Osteoblast (primary cell): ENCODE measurements at places on chromosomes 2 and 18. TPM values are rescaled to one million over a fixed set of nuclear protein-coding genes. Genes with fewer than 3 reads are reported as not detected.
A peak's percentile ranks its signal among the peaks of the same experiment; 100 is the strongest.

DNA sequence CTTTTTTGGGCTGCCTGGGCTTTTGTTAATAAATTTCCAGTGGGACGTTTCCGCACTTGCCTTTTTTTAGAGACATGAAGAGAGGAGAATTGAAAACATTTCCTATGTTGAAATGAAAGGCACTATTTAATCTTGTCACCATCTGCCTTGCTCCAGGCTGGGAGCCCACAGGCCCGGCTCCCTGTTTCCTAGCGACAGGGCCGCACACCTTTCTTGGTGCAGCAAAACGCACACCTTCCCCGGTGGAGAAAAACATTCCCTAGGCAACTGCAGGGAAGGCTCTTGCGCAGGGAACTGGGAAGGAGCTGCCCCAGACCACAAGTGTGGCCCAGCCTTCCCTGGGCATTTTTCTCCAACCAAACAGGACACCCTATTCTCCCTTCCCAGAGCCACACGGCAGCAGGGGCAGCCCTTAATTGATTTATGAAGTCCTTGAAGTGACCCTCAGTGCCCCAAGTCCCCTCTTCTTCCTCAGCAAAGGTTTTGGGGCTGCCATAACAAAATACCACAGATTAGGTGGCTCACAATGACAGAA, 132.9 kb upstream of the MSH6 start:
- H3K4me3 ChIP-seq: no peak overlapping the region
- H3K27ac ChIP-seq: no peak overlapping the region
- H3K36me3 ChIP-seq: no peaks in the 10 kb centered on the region
- H3K4me1 ChIP-seq: no peaks in the 10 kb centered on the region
- DNase-seq: peak; percentile 18

- H3K4me1 ChIP-seq: no peaks in the 10 kb centered on the region
- H3K4me3 ChIP-seq: no peak overlapping the region
- no peaks in the 10 kb centered on the region for H3K27me3 ChIP-seq
- DNase-seq: no peak
These were observed 146.9 kb downstream of the TDRD15 start for GRCh38 chr2:21270708-21271122.

- H3K4me3 ChIP-seq: no peak overlapping the region
- H3K4me1 ChIP-seq: peaks cover 5% of the 10 kb centered on the region
- H3K36me3 ChIP-seq: no peaks in the 10 kb centered on the region
- H3K27ac ChIP-seq: no peak overlapping the region
- DNase-seq: no peak
These were observed 22.7 kb downstream of the MGAT5 start for GRCh38 chr2:134276381-134277172.

DNA sequence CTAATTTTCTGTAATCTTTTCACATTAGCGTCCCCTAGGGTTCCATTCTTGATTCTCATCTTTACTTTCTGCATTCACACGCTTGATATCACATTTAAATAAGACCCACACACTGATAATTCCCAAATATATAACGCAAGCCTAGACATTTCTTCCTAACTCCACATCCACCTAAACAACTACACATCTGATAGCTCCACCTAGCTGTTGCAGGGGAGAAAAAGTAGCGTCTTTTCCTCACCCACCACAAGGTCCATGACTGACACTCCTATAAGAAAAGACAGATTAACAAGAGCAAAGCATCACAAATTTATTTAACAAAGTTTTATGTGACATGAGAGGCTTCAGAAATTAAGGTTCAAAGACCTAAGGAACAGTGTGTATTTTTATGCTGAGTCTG, 862.2 kb upstream of the DDX18 start:
- no peak overlapping the region for H3K4me3 ChIP-seq
- no peaks in the 10 kb centered on the region for H3K4me1 ChIP-seq
- no peaks in the 10 kb centered on the region for H3K36me3 ChIP-seq
- DNase-seq: no peak

GRCh38 chr2:73937103-73937885, 10.6 kb downstream of the DGUOK start:
- H3K4me3 ChIP-seq: no peak overlapping the region
- H3K4me1 ChIP-seq: peaks cover 36% of the 10 kb centered on the region
- no peaks in the 10 kb centered on the region for H3K27me3 ChIP-seq
- peaks cover 21% of the 10 kb centered on the region for H3K36me3 ChIP-seq

GRCh38 chr2:168345601-168346000, 98.2 kb upstream of the STK39 start:
- H3K27me3 ChIP-seq: no peaks in the 10 kb centered on the region
- H3K27ac ChIP-seq: no peak overlapping the region
- no peaks in the 10 kb centered on the region for H3K36me3 ChIP-seq

GRCh38 chr2:145598434-145598833, 1078.5 kb upstream of the ZEB2 start:
- no peak overlapping the region for H3K4me3 ChIP-seq
- no peak for DNase-seq
- H3K4me1 ChIP-seq: peaks cover 40% of the 10 kb centered on the region
- no peaks in the 10 kb centered on the region for H3K36me3 ChIP-seq
- peak overlapping the region; percentile 65 for H3K27ac ChIP-seq

GRCh38 chr18:31206787-31207381, 44.2 kb upstream of the DSC1 start:
- no peak overlapping the region for H3K4me3 ChIP-seq
- H3K36me3 ChIP-seq: no peaks in the 10 kb centered on the region
- no peak overlapping the region for H3K27ac ChIP-seq
- no peaks in the 10 kb centered on the region for H3K4me1 ChIP-seq

DNA sequence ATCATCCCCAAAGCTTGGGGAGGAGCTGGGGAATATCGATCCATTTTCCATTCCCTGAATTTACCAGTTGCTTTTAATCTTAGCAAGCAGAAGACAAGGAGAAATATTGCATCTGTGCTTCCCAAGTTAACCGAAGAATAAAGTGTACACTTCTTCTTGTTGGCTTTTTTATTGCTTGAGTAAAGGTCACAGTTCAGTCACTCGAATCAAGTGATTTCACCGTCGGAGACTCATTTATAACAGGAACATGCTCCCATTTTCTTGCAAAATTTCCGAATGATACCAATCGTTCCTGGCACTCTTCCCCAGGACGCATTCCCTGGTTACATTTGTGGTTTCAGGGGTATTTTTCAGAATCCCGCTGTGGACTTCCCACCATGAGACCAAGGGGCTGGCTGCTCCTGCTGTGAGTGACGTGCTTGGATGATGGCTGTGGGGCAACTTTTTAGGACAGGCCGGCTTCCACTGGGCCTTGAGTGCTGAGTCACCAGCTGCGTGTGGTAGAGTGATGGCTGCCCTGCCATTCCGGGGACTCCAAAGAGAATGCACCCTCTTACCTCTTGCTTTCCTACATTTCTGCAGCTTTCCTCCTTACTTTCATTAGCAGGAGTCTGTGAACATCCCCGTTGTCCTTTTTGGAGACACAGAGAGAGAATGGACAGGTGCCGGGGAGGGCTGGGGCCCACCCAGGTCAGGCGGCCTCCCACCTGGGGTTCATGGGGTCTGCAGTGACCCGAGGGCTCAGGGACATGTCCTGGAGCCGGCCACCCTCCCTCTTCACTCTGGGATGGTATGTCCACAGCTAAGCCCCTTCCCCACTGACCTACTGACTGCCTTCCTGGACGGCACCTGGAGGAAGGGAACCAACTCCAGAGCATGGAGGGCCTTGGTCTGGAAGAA, 60.7 kb upstream of the HDAC4 start:
- no peaks in the 10 kb centered on the region for H3K4me1 ChIP-seq
- peak; percentile 32 for DNase-seq
- no peak overlapping the region for H3K4me3 ChIP-seq
- H3K27me3 ChIP-seq: no peaks in the 10 kb centered on the region
- H3K36me3 ChIP-seq: no peaks in the 10 kb centered on the region

DNA sequence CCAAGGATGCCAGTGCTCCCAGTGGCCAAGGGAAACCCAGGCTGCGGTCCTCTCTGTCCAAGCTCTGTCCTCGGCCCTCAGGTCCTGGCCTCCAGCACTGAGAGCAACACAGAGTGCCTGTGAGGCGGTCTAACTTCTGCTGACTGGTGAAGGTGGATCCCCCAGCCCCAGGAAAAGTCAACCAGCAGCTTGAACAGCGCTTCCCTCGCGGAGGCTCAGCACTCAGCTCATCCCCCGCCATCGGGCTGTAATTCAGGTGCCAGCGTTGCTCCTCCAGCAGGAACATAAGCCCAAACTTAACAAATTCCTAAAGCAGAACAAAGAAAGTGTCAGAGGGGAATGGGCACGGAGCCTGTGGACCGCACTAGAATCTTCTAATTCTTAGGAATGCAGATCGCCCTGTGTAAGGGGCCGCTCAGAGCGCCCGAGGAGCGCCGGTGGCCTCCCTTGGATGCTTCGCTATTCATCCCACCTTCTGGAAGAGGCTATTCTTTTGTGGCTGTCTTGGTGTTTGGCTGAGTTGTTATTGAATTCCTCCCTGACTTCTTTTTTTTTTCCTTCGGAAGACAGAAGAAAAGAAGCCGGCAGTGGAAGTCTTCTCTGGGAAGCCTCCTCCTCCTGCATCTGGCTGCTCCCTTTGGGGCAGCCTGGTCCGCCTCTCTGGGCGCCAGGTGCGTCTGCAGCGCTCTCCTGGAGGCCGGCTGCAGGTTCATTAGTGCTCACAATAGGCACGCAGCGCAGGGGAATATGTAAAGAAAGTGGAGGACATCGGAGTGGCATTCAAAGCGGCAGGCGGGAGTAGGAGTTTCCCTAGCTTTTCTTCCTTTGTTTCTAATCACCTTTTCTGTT, 905.6 kb downstream of the TSN start:
- H3K27ac ChIP-seq: no peak overlapping the region
- no peak overlapping the region for H3K4me3 ChIP-seq
- H3K36me3 ChIP-seq: no peaks in the 10 kb centered on the region
- peaks cover 8% of the 10 kb centered on the region for H3K27me3 ChIP-seq

- H3K27me3 ChIP-seq: no peaks in the 10 kb centered on the region
- no peak overlapping the region for H3K4me3 ChIP-seq
- DNase-seq: peak; percentile 82
- no peaks in the 10 kb centered on the region for H3K36me3 ChIP-seq
- peaks cover 6% of the 10 kb centered on the region for H3K4me1 ChIP-seq
These were observed 8.4 kb downstream of the MYOM1 start for GRCh38 chr18:3211236-3211992.

GRCh38 chr2:240507778-240508251, 50.0 kb downstream of the ANKMY1 start:
- DNase-seq: peak; percentile 65
- H3K27ac ChIP-seq: no peak overlapping the region
- H3K27me3 ChIP-seq: no peaks in the 10 kb centered on the region
- no peaks in the 10 kb centered on the region for H3K4me1 ChIP-seq
- no peak overlapping the region for H3K4me3 ChIP-seq

DNA sequence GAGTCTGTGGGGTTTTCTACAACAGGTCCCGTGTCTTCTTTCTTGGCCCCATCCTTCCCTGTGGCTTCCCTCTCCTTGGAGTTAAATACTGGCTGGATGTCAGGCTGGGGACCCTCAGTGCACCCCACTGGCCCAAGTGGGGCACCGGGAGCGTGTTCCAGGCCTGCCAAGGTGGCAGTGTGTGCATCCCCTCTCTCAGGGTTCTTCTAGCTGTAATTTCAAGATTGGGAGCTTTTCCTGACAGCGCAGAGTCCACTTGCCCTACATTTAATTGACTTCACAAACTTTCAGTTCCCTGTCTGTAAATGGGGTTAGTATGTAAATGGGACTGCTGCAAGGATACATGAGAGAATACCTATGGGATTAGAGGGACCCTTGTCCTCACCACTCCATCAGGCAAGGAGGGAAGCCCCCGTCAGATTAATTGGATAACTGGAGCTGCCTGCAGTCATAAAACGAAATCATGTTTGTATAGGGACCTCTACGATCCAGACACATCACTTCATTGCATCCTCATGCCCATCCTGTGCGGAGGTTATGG, 66.6 kb downstream of the IL1R2 start:
- H3K4me3 ChIP-seq: no peak overlapping the region
- H3K27me3 ChIP-seq: no peaks in the 10 kb centered on the region
- no peak for DNase-seq
- H3K36me3 ChIP-seq: no peaks in the 10 kb centered on the region
- peaks cover 31% of the 10 kb centered on the region for H3K4me1 ChIP-seq
- H3K27ac ChIP-seq: no peak overlapping the region

DNA sequence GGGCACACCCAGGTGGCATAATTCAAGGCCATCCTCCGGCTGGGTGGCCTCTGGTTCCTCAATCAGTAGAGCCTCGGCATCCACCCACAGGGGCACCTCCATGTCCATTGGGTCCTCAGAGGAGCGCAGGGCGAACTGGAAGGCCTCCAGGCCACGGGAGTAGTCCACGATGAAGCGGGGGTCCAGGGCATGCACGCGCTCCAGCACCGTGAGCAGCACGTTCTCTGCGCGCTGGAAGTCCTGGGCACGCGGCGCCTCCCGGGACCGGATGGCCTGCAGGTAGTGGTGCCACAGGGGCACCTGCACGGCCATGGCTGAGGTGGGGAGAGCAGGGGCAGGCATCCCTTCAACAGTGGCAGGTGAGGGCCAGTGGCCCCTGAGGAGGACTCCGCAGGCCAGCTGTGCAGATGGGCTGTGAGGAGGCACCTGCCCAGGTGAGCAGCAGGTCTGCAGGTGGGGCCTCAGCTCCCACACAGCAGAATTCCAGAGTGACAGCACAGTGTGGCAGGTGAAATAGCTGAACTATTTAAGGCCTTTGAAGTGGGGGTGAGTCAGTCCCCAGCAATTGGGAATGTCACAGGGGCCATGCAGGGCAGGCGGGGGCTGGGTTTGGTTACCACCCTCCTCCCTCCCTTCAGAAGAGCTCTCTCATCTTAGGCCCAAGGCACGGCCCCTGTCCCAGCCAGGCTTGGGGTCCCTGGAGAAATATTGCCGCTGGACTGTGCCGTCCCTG, at the start of gene MAB21L4:
Gene MAB21L4, minus strand, starts transcription at position 501 of the 733 bp plus-strand sequence. Its CDS starts 159 bp downstream, at position 342.
- H3K27me3 ChIP-seq: no peaks in the 10 kb centered on the region
- H3K4me1 ChIP-seq: no peaks in the 10 kb centered on the region
- no peak within 1 kb of the TSS for H3K27ac ChIP-seq
- H3K36me3 ChIP-seq: no peaks in the 10 kb centered on the region
- no peak within 1 kb of the TSS for H3K4me3 ChIP-seq

DNA sequence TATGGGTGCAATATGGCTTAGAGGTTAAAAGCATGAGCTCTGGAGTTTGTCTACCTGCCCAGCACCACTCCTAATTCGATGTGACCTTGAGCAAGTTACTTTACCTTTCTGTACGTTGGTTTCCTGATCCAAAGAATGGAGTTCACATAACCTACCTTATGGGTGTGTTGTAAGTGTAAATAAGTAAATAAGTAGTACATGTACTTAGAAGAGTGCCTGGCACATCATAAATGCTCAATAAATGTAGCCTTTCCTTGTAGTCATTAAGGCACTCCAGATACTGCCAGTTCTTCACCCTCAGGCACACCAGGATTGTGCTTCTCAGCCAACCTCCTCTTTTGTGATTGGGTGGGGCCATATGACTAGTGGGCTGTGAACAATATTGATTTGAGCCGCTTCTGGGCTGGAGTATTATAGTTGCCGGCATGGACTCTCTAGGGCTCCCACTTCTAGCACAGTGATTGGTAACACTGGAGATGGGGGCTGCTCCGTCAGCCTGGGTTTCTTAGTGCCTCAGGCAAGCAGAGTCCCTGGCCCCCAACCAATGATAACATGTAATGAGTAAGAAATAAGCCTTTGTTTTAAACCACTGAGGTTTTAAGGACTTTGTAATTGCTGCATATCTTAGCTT, 101.7 kb upstream of the NOSTRIN start:
- H3K4me1 ChIP-seq: peaks cover 6% of the 10 kb centered on the region
- H3K4me3 ChIP-seq: no peak overlapping the region
- no peaks in the 10 kb centered on the region for H3K36me3 ChIP-seq
- DNase-seq: peak; percentile 81

- H3K4me1 ChIP-seq: peaks cover 15% of the 10 kb centered on the region
- no peaks in the 10 kb centered on the region for H3K27me3 ChIP-seq
- no peak overlapping the region for H3K27ac ChIP-seq
- no peaks in the 10 kb centered on the region for H3K36me3 ChIP-seq
- H3K4me3 ChIP-seq: no peak overlapping the region
These were observed 14.9 kb upstream of the SNED1 start for GRCh38 chr2:240983361-240983995.

GRCh38 chr18:26134107-26134506, 438 bp downstream of the PSMA8 start:
- no peaks in the 10 kb centered on the region for H3K4me1 ChIP-seq
- no peak overlapping the region for H3K4me3 ChIP-seq
- no peak for DNase-seq

ANKRD30B gene
- 6.9 and 11.5 TPM in 2 replicates for total RNA-seq

CROCC2 gene
- under 0.01 TPM in 2 replicates for total RNA-seq

CD8B2 gene
- not detected in 2 replicates for total RNA-seq
